Left forelimb (tissue), 1 donor: ENCODE measurements at places on chromosomes 7 and 10.
A peak's percentile ranks its signal among the peaks of the same experiment; 100 is the strongest.

DNA sequence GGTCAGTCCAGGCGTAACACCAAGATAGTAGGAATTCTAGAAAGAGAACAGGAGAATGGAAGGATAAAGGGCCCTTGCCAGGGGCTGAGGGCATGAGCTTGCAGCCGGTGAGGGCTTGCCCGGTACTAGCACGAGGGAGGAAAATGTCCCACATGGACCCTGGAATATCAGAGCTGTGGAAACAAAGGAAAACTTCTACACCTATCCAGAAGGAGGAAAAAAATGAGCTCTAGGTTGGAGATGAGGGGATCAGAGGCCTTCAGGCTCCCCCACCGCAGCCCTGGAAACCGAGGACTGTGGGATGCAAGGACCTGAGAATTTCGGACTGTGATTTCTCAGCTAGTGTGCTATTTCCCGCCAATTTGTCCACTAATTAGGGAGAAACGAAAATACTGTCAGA is 22.1 kb downstream of the RAMP3 start:
- DNase-seq: peak; percentile 11

- no peak for DNase-seq
These were observed 9.6 kb downstream of the PDZD8 start for GRCh38 chr10:117365612-117366011.

DNA sequence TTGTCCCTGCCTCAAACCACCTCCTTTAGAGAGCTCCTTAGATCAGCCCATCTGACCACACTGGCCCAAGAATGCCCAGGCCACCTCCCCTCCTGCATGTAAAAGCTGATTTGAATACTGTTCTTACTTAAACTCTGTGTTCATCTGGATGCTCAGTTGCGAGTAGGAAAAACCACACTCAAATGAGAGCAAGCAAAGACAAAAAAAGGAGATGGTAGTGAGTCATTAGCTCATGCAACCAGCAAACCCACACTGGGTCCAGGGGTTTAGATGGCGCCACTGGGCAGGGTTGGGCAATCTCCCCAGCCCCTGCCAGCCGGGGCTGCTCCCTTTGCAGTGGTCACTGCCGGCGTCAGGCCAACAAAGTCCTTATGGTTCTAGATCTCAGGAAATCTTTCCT is 32.7 kb downstream of the TSPAN15 start:
- DNase-seq: no peak

GRCh38 chr7:8778459-8778858 is 345.1 kb downstream of the NXPH1 start:
- no peak for DNase-seq

GRCh38 chr10:4512671-4513240 is 313.3 kb upstream of the AKR1E2 start:
- no peak for DNase-seq

GRCh38 chr7:159045839-159046238 is 98.8 kb downstream of the VIPR2 start:
- no peak for DNase-seq

DNA sequence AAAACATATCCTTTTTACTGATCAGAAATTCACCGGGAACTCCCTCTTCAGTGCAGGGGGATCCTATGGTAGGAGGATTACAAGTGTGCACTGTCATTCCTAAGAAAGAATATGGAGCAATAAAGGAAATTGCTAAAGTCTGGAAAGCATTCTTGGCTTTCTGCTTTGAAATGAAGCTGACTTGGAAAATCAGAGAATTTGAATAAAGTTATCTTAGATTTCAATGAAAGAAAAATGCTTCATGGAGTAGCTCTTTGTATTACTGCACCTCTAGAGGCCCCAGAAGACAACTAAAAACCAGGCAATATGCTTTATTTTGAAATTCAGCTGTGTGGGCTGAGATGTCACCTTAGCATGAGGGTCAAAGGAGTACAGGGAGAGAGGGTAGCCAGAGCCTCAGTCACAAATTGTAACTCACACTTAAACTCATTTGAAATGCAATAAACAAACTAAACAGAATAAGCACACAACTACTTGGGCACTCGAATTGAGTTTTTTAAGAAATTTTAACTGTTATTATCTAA is 102.5 kb downstream of the IMMP2L start:
- DNase-seq: no peak

DNA sequence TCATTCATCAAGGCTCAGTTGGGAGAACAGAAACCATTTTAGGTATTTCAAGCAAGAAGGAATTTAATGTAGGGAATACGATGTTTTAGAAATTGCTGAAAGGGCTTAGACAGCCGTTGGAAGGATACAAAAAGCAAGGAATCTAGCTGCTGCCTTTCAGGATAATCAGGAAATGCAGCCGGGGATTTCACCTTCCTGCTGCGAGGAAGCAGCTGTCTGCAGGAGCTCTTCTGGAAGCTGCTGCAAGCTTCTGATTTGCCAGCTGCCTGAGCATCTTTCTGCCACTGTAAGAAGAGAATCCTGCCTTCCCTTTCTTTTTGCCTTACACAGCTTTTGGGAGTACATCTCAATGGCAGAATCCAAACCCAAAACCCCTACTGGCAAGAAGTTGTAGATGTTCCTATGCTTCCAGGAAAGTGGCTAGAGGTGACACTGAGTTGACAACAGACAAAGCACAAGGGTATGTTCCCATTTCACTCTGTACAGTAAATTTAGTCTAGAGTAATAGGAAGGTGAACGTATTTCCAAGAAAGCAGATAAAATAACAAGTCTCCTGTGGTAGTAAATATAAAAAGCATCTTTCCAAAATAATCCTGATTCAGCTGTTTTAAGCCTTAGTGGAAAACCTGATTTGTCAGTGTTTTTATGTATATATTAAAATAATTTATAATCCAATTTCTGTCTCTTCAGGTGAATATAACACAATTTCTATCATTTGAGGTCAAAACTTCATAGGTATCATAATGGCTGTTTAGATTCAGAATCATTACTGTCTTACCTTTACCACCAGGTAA is 148.4 kb upstream of the LRGUK start:
- no peak for DNase-seq

DNA sequence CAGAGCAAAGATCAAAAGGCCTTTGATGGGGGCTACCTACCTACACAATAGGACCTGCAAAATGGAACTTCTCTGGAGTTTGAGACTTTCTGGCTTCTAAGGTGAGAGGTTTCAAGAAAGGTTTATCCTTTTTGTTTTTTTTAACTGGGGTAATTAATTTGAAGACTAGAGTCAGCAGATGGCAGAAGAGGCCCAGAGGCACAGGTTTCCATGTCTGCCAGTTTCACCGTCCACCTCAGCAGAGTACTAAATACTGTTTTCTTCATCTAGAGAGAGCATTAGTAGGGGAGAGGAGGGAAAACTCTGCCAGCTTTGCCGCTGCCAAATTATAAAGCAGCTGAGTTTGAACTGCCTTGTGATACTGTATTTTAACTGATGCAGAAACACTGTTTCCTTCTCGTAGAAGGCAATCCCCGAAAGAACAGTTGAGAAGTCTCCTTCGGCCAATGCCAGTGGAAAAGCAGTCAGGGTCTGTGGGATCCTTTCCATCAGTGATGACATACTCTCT is 138.7 kb downstream of the SLC25A13 start:
- no peak for DNase-seq

GRCh38 chr7:46224363-46224762 is 303.3 kb upstream of the IGFBP3 start:
- no peak for DNase-seq

DNA sequence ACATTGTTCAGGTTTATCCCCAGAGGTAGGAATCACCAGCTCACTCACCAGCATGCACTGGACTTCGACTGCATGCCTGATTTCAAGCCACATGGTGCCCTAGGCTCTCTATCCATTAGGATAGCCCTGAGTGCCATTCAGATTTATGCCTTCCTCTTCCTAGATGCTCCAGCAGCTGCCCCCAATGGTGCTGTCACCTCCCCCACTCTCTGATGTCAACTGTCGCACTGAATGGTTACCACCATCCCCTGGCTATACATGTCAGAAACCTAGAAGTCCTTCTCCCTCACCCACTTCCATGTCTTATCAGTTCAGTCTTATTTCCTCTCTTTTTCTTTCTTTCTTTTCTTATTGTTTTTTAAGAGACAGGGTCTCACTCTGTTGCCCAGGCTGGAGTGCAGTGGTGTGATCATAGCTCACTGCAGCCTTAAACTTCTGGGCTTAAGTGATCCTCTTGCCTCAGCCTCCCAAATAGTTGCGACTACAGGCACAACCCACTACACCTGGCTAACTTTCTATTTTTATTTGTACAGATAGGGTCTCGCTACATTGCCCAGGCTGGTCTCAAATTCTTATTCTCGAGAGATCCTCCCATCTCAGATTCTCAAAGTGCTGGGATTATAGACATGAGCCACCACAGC is 2.9 kb downstream of the SFXN4 start:
- DNase-seq: no peak

DNA sequence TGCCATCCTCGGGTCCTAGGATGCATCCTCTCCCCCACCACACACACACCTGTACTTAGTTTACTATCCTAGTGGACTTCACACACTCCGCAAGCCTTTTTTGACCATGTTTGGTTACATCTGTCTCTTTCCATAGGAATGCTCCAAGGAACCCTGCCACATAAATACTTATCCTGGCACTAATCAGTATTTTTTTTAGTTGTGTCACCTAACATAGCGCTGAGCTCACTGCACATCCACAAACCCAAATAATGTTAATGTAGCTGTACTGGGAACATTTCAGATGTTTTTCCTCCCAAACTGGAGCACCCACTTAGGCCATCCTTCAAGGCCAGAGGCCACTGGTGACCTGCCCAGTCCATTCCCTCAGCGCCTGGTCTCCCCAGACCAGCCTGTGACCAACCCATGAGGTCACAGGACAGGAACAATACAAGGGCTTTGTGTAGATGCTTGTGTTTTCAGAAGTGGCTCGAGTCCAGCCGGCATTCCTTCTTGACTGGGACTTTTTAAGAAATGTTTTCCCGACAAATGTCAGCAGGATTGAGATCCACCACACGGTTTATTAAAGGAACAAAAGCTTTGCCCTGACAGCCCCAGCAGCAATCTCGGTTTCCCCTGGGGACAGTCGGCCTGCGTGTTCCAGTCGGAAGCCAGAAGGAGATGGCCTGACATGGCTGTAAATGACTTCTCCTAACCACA is 181.4 kb downstream of the JCAD start:
- DNase-seq: no peak

GRCh38 chr10:78336402-78336791 is 302.7 kb downstream of the RPS24 start:
- no peak for DNase-seq

GRCh38 chr7:108128514-108128913 is 1.6 kb downstream of the LAMB4 start:
- DNase-seq: no peak
